ENCODE measurements at places on chromosomes 3 and 15.

DNA sequence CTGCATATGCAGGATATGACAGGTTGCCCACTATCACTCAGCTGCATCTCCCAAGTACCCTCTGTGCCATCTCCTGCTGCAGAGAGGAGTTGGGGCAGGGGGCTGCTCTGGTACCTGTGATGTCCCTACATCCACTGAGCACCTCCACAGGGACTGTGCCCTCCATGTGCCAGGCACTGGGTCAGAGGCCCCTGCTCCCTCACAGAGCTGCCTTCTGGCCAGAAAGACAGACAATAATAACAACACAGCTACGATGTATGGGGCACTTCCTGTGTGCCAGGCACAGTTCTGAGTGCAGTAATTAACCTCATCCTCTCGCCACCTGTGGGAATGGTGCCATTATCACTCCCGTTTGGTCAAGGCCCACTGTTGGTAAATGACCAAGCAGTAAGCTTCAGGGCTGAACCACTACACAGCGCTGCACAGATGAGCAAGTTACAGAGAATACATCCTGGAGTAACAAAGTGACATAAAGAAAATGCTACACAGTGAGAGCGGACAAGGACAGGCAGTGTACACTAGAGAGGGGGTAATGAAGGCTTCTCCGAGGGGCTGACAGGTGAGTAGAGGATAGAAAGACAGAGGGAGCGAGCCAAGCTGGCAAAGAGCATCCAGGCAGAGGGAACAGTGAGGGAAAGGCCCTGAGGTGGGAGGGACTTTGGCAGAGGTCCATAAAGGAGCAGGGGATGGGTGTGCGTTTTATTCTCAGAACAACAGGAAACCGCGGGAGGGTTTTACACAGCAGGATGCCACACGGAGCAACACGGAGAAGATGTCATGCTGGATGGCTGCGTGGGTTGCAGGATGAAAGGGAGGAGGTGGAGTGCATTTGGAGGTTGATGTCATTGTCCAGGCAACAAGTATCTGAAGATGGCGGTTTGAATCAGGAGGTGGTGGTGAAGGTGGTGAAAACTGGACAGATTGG, 13.6 kb downstream of the WNT7A start:
- DNase-seq = no peak

DNA sequence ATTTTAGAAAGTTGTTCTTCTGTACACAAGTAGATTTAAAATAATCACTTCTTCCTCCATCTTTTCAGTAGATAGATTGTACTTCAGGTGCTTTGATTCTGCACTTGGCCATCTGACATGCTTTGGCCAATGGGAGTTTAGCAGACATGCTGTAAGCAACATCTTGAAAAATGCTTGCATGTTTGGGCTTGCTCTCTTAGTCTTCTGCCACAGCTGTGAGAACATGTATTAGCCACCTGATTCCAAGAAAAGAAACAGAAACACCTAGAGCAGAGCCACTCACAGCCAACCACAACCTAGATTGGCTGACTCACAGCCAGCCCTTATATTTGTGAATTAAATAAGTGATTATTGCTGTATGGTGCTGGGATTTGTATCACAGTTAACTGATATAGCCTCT, 70.2 kb upstream of the GADL1 start:
- DNase-seq = no peak

DNA sequence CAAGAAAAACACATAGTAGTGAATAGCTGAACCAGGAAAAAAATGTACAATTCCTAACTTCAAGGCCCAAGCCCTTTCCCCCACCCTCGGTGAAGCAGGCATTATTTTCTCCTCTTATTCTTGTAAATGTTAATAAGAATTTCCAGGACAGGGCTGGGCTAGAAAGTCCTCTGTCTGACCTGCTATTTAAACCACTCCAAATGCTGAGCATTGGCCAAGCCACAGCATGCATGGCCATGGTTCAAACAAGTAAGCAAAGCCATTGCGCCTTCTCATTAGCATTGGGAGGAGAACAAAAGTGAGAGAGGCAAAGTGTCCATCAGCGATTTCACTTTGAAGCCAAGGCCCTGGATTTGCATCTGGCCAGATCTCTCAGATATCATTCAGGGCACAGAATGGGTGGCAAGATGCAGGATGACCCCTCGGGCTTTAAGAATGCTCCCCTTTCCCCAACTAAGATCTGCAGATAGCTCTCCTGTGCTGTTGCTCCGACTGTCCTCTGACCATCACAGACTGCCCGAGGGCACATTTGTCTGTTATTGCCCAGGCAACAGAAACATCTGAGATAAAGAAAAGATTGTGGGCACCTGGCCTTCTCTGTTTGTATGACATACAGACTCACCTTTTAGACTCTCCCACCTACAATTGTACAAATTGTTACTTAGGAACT, 46.3 kb downstream of the CEMIP start:
- DNase-seq = no peak

DNA sequence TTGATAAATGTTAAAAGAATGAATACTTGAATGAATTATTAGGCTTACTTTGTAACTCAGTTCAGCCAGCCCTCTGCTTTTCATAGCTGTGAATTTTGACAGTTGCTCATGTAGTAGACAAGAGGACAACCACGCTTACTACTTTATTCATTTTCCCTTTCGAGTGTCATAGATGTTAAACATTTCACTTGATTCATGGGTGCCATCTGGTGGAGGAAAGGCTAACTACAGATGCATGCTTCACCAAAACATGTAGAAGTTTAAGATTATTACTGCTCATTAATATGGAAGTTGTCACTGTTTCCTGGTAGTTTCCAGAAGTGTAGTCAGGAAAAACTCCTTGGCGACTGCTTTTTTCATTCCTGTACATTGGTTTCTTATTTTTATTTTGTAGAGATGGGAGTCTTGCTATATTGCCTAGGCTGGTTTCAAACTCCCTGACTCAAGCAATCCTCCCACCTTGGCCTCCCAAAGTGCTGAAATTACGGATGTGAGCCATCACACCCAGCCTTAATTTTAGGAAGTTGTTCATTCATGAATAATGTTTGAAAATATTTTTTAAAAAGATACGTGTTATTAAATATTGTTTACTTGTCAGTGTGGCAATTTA, 163.2 kb downstream of the B3GALNT1 start:
- no peak for DNase-seq

- no peak for DNase-seq
Measured at GRCh38 chr3:47428662-47429061, 47.1 kb downstream of the SCAP start.

All from cortex of kidney (tissue), 1 donor.